Activated CD4-positive, alpha-beta T cell treated with anti-CD3 and anti-CD28 coated beads for 36 hours (primary cell): ENCODE measurements at places on chromosomes 12 and 14.

DNA sequence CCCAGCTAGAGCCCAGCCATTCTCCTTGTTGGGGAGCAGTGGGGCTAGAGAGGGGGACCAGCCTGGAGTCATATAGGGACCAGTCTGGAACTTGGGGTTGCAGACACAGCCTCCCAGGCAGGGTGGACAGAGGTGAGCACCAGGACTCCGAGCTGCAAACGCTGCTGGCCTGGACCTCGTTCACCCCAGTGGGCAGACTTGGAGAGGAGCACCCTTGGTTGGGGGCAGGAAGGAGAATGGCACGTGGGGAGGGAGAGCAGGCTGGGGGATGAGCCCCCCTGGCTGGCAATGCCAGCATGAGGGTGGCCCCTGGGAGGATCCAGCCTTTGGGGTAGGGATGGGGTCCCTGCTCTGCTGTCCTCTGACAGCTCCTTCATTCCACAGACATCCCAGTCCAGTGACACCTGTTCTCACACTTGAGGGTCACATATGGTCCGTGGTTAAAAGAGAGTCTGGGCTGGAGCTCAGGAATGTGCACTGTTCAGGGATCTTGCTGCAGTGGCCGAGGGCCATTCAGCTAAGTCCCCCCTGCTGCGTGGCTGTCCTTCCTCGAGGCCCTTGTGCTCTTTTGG lies 2.8 kb downstream of the LBHD2 start:
- peaks cover 3% of the 10 kb centered on the region for H3K4me1 ChIP-seq
- H3K36me3 ChIP-seq = no peaks in the 10 kb centered on the region
- no peak overlapping the region for H3K4me3 ChIP-seq
- H3K27ac ChIP-seq = no peak overlapping the region
- peaks cover 6% of the 10 kb centered on the region for H3K27me3 ChIP-seq

- H3K36me3 ChIP-seq = peaks cover 7% of the 10 kb centered on the region
- H3K27me3 ChIP-seq = peaks cover 10% of the 10 kb centered on the region
- H3K4me1 ChIP-seq = peaks cover 49% of the 10 kb centered on the region
- peak; percentile 33 for DNase-seq
- H3K4me3 ChIP-seq = peak overlapping the region; percentile 54
- peak overlapping the region; percentile 85 for H3K27ac ChIP-seq
These were observed 108.7 kb downstream of the BCAT1 start for GRCh38 chr12:24840046-24840800.

- H3K27ac ChIP-seq = no peak overlapping the region
- no peak for DNase-seq
- no peaks in the 10 kb centered on the region for H3K4me1 ChIP-seq
- peaks cover 32% of the 10 kb centered on the region for H3K36me3 ChIP-seq
- no peak overlapping the region for H3K4me3 ChIP-seq
These were observed 16.7 kb downstream of the PRH1 start for GRCh38 chr12:10867381-10867780.

DNA sequence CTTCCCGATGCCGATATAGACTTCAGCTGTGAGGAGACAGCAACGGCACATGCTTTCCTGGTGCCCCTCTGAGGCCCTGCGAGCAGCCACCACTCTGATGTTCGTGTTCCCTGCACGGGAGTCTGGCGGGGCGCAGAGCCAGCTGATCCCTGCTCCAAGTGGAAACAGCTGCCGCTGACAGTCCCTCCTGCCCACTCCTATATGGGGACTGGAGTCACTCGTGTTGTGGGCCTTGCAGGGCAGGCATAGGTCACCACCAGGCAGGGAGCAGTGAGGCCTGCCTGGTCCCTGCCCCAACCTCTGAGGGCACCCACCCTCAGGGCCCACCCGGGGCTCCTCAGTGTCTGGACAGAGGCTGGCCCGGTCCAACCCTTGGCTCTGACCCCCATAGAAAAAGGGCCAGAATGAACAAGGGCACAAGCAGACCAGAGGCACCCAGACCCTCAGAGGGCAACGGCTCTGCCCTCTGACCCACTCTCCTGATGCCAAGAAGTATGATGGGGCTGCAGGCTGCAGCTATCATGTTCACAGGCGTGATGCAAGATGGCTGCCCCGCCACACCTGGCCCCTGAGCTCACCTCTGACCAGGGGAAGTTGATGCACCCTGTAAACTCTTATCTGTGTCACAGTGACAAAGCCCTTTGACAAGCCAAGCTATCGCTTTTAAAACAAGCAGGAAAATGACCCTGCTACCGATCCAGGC lies 181.6 kb downstream of the CALM1 start:
- no peak overlapping the region for H3K4me3 ChIP-seq
- no peaks in the 10 kb centered on the region for H3K4me1 ChIP-seq
- H3K27me3 ChIP-seq = no peaks in the 10 kb centered on the region
- DNase-seq = no peak
- H3K27ac ChIP-seq = no peak overlapping the region
- no peaks in the 10 kb centered on the region for H3K36me3 ChIP-seq

DNA sequence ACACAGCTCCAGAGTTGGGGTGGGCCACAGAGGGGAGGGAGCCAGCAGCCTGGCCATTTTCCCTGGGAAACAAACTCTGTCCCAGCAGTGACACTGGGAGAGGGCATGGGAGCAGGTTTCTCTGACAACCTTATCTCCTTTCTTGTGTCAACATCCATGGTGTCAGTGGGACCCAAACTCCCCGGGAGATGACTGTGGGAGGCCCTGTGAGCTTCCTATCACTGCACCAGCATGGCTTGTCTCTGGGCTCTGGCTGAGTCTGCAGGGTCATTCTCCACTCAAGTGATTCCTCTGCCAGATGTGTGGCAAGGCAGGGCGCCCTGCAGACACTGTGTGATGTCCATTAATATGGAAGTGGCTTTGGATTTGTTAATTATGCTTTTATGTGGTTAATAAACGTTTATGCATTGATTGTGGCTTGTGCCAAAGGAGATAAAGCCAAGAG lies 10.1 kb downstream of the LRTM2 start:
- H3K27me3 ChIP-seq = peaks cover 20% of the 10 kb centered on the region
- no peak overlapping the region for H3K27ac ChIP-seq
- no peak for DNase-seq
- no peaks in the 10 kb centered on the region for H3K36me3 ChIP-seq

GRCh38 chr14:49954171-49954631 lies 61.3 kb downstream of the ARF6 start:
- H3K27me3 ChIP-seq = no peaks in the 10 kb centered on the region
- H3K4me1 ChIP-seq = peaks cover 25% of the 10 kb centered on the region
- no peak overlapping the region for H3K4me3 ChIP-seq
- peak; percentile 28 for DNase-seq
- H3K36me3 ChIP-seq = no peaks in the 10 kb centered on the region
- no peak overlapping the region for H3K27ac ChIP-seq

DNA sequence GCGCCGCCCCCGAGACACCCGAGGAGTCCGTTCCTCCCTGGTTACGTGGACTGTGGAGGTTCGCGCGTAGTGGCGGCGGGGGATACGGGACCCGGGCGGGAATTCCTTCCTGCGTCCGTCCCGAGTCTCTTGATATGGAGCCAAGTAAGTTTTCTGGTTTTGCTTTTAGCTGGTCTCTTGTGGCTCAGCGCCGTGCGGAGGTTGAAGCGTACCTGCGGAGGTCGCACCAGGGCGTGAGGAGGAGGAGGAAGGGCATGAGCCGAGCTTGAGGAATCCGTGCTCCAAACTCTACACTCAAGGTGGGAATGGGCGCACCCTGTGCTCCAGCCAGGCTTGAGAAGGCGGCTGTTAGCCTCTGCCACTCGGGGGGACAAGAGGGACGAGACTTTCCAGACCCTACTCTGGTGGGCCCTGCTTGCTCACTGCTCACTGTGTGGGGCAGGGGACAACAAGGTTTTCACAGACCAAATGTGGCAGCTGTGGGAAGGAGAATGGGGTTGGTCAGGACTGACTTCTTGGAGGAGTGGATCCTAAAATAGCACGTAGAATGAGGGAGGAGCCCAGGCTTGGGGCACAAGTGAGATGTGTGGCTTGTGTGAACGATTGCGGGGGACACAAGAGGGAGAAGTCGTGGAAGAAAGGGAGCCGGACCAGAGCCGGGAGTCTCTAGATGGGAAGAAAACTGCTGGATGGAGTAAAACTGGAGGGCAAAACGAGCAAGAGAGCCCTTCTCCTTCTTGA lies 577 bp downstream of the ATG101 start:
- H3K27me3 ChIP-seq = no peaks in the 10 kb centered on the region
- H3K4me1 ChIP-seq = peaks cover 56% of the 10 kb centered on the region
- H3K27ac ChIP-seq = peak overlapping the region; percentile 99
- DNase-seq = no peak

DNA sequence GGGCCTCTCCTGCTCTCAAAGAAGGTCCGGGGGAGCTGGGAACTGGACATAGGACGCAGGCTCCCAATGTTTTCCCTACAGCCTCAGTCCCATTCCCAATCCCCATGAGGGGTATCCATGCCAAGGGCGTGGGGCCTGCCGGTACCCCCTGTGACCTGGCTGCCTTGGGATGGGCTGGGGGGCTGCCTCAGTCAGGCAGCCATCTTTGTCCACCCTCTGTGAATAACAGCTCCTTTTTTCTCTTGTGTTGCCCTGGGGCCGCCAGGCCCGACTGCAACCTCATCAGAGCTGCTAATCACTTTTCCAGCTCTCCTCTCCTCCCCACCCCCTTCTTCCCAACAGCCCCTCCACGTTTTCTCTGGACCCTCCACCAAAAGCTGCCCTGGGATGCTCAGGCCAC lies 11.2 kb downstream of the FIGNL2 start:
- H3K27ac ChIP-seq = no peak overlapping the region
- DNase-seq = no peak
- H3K27me3 ChIP-seq = peaks cover 18% of the 10 kb centered on the region
- H3K36me3 ChIP-seq = no peaks in the 10 kb centered on the region
- no peak overlapping the region for H3K4me3 ChIP-seq

GRCh38 chr14:58637040-58637390 lies 747 bp upstream of the DACT1 start:
- peaks cover 41% of the 10 kb centered on the region for H3K4me1 ChIP-seq
- H3K27ac ChIP-seq = peak overlapping the region; percentile 85
- DNase-seq = peak; percentile 74
- peak overlapping the region; percentile 76 for H3K4me3 ChIP-seq

GRCh38 chr14:72443991-72444441 lies 449.9 kb downstream of the DPF3 start:
- no peaks in the 10 kb centered on the region for H3K36me3 ChIP-seq
- peak; percentile 66 for DNase-seq
- H3K27me3 ChIP-seq = peaks cover 3% of the 10 kb centered on the region
- no peak overlapping the region for H3K27ac ChIP-seq
- no peak overlapping the region for H3K4me3 ChIP-seq

- no peak overlapping the region for H3K27ac ChIP-seq
- no peak for DNase-seq
- H3K4me1 ChIP-seq = peaks cover 13% of the 10 kb centered on the region
- H3K36me3 ChIP-seq = no peaks in the 10 kb centered on the region
These were observed 37.5 kb upstream of the DTX1 start for GRCh38 chr12:113019025-113019424.

DNA sequence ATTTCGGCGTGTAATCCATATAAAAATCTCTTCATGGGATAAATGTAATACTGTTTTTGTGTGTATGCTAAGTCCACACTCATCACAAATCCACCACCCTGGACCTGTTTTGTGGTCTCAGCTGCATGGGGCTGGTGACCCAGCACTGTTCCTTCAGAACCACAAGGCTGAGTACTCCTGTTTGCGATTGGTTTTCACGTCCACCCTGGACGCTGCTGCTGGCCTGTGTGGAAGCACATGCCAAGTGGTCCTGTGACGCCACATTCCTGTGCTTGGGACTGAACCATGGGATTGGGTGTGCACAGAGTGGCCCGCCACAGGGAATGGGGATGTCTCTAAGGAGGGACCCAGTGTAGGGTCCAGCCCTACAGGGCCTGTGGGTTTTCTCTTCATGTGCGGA lies 4.3 kb downstream of the PUS1 start:
- H3K27me3 ChIP-seq = no peaks in the 10 kb centered on the region
- no peak overlapping the region for H3K4me3 ChIP-seq
- peaks cover 18% of the 10 kb centered on the region for H3K4me1 ChIP-seq
- no peak overlapping the region for H3K27ac ChIP-seq
- H3K36me3 ChIP-seq = peaks cover 50% of the 10 kb centered on the region
- DNase-seq = no peak

DNA sequence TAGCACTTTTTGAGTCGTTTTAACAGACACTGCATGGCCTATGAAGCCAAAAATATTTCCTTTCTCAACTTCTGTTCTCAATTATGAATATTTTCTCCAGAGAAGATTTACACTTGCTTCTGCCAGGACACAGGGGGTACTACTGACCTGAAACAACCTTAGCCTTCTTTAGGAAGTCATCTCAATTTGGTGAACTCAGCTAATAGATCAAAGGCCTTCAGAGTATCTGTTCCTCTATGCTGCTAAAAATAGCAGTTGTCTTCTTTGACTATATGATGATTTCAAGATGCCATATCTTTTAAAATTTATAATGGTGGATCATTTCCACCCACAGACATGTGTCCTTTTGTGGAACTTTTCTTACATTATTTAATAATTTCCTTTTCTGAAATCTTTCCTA lies 14.0 kb upstream of the NDUFA12 start:
- no peaks in the 10 kb centered on the region for H3K27me3 ChIP-seq
- H3K4me3 ChIP-seq = no peak overlapping the region
- no peaks in the 10 kb centered on the region for H3K4me1 ChIP-seq

DNA sequence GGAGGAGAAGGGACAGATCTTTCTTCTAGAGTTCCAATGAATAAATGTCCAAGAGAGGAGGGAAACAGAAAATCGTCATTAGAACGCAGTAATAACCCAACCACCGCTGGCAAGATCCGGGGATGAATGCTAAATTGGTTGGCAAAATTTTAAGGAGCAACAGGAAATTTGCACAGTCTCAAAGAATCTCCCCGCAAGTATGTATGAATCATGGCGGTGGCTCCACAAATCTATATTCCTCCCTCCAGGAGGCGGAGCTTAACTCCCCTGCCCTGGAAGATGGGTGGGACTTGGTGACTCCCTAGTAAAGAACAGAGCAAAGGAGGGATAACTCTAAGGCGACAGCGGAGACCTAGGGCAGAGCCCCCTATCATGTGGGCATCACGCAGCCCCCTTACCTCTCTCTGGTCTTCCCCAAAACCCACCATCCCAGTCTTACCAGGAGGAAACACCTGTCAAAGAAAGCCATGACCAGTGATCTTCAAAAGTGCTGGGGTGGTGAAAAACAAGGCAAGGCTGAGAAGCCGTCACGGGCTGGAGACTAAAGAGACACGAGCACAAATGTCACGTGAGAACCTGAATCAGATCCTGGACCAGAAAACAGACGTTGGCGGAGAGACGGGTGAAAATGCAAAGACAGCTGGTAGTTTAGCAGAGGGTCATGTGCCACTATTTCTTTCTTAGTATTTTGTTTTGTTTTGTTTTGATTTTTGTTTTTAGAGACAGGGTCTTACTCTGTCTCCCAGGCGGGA lies 125.8 kb downstream of the NCOR2 start:
- no peak for DNase-seq
- no peak overlapping the region for H3K4me3 ChIP-seq
- no peak overlapping the region for H3K27ac ChIP-seq
- H3K27me3 ChIP-seq = no peaks in the 10 kb centered on the region

GRCh38 chr12:52097045-52097666 lies 17.7 kb downstream of the SMIM41 start:
- H3K27ac ChIP-seq = no peak overlapping the region
- no peak overlapping the region for H3K4me3 ChIP-seq
- DNase-seq = peak; percentile 29
- H3K36me3 ChIP-seq = no peaks in the 10 kb centered on the region

- H3K4me3 ChIP-seq = no peak overlapping the region
- peaks cover 1% of the 10 kb centered on the region for H3K4me1 ChIP-seq
- no peak for DNase-seq
- peaks cover 18% of the 10 kb centered on the region for H3K36me3 ChIP-seq
These were observed 84.8 kb downstream of the EEA1 start for GRCh38 chr12:92844151-92844763.
